ENCODE measurements at places on chromosomes 3 and 15.

- no peak for DNase-seq
These were observed 516.1 kb upstream of the NAALADL2 start for GRCh38 chr3:174342941-174343501.

DNA sequence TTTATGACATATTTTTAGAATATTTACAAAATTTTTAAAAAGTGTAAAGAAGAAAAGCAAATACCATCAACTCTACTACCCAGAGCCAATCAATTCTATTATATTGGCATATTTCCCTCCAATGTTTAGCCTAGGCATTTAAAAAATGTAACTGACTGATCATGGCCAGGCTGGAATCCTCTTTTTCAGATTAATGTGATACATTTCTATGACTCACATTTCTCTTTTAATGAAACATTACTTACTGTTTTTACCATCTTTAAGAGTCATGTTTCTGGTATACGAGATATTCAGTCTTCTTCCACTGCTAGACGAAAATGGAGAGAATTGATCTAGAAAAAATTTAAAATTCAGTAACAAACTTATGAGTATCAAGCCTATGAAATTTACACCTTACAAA lies 53.4 kb upstream of the DCUN1D1 start:
- no peak for DNase-seq

GRCh38 chr3:140708815-140709214 lies 31.0 kb downstream of the TRIM42 start:
- DNase-seq: no peak

DNA sequence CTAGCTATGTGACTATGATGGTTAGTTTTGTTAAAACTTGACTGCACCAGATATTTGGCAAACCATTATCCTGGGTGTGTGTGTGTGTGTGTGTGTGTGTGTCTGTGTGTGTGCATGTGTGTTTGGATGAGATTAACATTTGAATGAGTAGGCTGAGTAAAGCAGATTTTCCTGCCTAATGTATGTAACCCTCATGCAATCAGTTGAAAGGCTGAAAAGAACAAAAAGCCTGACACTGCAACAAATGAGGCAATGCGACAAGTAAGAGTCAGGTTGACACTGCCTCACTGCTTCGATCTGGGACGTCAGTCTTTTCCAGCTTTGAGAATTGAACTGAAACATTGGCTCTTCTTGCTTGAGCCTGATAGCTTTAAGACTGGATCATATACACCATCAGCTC lies 643.0 kb downstream of the NAALADL2 start:
- no peak for DNase-seq

GRCh38 chr15:63178034-63178433 lies 11.4 kb upstream of the RAB8B start:
- no peak for DNase-seq

DNA sequence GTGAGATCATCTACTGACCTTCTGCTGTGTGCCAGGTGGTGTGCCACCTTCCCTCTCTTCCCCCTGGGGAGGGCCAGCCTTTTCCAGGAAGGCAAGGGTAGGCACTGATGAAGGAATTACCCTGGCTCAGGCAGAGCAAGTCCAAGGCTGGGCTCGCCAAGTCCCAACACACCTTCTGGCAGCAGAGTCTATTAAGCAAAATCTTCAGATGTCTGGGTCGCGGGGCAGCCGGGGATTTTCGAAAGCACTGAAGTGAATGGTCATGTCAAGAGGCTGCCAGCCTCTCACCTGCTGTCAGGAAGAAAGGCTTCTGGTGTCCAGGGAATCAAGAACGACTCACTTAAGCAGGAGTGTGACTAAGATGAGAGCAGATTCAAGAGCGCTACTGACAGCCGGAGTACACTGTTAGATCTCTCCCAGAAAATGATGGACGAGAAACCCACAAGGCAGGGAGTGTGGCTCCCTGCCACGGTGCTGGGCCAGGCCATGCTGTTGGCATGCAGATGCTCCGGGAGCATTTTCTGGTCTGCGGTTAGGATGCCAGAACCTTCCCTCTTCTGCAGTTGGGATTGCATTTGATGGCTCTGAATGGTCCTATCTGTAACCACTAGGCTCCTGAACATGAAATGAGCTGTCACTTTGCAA lies 479.8 kb downstream of the SHQ1 start:
- no peak for DNase-seq

DNA sequence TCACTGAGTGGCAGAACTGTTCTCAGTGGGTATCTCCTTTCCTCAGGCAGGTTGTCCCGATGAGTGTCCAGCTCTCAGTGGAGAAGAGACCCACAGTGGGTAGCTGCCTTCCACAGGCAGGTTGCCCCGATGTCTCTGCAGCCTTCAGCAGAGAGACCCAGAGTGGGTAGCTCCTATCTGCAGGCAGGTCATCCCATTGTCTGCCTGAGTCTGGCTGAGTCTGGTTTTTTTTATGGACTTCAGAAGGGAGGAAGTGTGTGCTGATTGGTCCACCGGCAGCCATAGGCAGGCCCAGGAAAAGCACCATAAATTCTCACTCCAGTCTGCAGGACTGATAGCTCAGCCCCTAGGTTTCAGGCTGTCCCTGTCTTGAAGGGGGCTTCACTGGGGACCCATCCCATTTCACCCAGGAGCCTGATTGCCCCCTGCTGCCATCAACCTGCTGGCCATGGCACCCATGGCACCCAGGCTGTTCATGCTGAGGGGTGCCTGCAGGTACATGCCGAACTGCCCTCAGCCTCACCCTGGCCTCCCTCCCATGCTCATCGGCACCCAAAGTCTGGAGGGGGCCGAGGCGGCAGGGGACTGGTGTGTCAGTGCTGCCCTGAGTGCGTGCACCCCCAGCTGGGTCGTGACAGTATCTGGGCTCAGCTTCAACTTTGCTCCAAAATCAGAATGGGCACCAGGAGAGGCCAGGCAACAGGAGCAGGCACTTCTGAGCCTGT lies 3.6 kb upstream of the LIMD1 start:
- DNase-seq: no peak

GRCh38 chr15:101126618-101127505 lies 125.0 kb downstream of the CHSY1 start:
- DNase-seq: peak; percentile 6

GRCh38 chr3:72346526-72346926 lies 501.7 kb downstream of the SHQ1 start:
- no peak for DNase-seq

DNA sequence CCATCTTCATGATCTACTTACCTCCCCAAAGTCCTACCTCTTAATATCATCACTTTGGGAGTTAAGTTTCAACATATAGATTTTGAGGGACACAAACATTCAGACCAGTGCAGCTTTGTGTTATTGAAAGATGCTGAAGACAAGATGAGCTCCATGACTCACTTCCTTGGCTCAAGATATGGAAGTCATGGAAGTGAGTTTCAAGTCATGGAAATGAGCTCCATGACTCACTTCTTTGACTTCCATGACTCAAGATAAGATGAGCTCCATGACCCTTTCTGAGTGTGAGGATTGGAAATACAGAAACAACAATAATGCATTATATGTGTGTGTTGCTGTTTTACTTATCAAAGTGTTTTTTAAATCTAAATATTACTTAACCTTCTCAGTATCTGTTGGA lies 170.2 kb upstream of the TPRG1 start:
- no peak for DNase-seq

DNA sequence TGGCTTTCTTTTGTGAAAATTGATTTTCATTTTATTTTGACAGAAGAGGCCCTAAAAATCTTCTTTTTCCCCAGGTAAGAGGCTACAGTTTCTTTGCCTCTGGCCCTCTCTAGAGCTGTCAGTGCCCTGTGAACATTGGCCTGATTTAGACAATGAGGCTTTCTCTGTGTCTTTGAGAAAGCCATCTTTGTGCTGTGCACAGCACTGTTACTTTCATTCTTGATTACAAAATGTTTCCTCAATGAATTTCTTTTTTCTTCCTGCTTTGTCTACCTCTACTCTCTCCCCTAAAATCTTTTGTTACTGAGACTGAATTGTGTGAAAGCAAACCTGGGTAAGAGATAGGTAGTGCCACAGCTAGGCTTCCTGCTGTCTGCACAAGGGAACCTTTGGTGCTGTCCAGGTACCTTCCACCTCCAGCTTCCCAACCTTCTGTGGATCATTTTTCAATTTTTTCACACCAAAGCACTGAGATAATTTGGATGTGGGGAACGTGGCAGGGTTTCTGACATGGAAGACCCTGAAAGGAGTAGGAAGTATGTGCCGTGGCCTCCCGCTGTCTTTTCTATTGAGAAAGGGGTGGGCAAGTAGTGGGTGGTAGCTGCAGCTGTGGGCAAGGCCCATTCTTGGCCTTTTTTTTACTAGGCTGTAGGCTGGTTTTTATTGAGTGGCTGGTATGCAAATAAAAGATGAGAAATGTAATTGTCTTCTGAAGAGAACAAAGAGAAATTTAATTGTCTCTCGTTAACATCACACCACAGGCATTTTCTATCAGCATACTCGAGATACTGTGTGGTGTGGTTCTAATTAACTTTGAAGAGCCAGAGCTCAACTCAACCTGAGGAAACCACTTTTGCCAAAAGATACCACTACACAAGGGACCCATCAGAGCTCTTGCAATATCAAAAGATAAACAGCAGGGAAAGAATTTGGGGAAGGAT lies 21.0 kb downstream of the RAB8B start:
- no peak for DNase-seq

- no peak for DNase-seq
These were observed 189.2 kb downstream of the CADM2 start for GRCh38 chr3:85148036-85148435.

DNA sequence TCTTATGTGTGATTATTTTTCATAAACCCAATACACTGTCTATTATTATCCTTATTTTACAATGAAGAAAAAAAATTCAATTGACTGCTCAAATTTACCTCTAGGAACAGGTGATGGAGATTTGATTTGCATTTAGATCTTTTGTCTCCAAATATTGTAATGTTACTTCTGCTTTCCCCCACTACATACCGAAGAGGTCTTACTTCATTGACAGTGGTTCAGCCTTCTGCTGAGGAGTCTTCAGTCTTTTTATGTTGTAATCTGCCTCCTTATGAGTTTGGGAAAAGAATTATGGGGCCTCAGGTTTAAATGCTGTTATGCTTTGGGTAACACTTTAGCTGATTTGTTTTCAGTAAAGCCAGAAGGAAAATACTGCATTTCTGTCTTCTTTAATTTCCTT lies 199.5 kb downstream of the LPP start:
- DNase-seq: no peak

DNA sequence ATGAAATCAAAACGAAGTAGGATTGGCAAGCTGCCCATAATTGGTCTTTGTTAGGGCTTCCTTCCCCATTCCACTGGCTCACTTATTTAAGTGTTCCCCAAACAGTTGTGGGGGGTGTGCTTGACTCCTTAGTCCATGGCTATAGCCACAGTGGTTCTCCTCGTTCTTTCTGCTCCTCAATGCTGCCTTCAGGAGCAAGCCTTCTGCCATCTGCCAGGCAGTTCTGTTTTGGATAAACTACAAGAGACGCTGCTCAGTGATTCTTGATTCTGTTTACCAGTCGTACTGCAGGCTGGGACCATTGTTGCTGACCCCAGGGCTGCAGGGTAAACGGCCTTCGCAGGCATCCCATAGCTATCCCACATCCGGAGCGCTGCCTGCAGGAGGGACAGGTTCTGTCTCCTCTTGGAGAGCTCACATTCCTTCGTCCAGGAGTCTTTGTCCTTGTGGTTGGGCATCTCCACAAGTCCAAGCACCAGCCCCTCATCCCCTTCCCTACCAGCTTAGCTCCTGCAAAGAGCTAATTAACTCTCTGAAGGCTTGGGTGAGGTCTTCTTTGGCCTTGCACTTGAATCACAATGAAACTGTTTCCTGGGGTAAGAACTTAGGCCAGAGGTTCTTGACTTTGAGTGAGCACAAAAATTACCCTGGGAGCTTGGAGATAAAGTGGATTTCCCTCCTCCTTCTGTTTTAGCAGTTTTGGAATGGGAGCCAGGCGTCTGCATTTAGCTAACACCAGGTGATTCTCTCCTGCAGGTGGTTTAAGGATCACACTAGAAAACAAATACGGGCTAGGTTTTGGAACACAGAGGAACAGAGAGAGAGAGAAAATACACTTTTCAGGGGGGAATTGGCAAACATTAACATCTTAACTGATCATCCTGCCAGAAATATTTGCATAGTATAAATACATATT lies 114.9 kb downstream of the SV2B start:
- DNase-seq: no peak

GRCh38 chr3:151900460-151900859 lies 27.0 kb downstream of the SUCNR1 start:
- no peak for DNase-seq

DNA sequence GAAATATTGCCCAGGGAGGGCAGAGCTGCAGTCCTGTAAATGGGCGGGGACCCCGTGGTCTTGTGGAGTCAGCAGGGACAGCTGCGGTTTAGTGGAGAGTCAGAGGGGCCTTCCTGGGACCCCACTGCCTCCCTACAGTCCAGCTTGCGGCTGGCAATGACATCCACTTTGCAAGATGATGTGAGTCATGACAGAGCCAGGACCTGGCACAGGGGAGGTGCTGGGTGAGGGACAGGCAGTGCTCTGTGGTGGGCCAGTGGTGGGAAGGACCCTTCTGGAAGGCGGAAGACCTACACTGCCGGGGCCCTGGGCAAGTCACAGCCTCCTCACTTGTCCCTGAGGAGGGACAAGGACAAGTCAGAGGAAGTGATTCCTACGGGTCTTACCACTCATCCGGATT lies 17.8 kb downstream of the APBA2 start:
- no peak for DNase-seq

- DNase-seq: no peak
These were observed 142.4 kb downstream of the ROBO2 start for GRCh38 chr3:77182341-77182740.

- DNase-seq: no peak
These were observed 230.7 kb downstream of the ZNF385D start for GRCh38 chr3:21520106-21520963.

- no peak for DNase-seq
These were observed 292.9 kb upstream of the NR2F2 start for GRCh38 chr15:96037584-96037983.

- no peak for DNase-seq
These were observed 1.6 kb downstream of the GABPB1 start for GRCh38 chr15:50353251-50353974.

GRCh38 chr15:74293021-74293810 lies 57.1 kb downstream of the CCDC33 start:
- DNase-seq: no peak

GRCh38 chr3:53829605-53830004 lies 16.6 kb downstream of the CHDH start:
- no peak for DNase-seq

DNA sequence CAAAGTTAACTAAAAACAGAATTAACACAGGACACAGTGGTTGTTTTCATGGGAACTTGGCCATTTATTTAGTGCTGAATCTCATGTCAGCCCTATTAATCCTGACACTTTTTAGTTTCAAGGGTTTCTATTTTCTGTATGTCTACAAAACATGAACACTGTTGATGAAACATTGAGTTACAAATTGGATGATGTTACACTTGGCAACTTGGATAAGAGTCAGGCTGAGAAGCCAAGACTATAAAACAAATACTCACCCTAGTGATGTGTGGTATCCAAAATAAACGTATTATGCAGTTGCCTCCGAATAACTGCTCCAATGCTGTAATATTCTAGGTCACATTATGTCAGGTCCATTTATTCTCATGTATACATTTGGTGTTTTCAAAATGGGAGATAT lies 349.6 kb downstream of the ZIC1 start:
- DNase-seq: no peak

- DNase-seq: no peak
These were observed 3.3 kb upstream of the CP start for GRCh38 chr3:149224736-149225594.

Measured in NCI-H1694 (cell line).